Stimulated activated CD4-positive, alpha-beta T cell treated with anti-CD3 and anti-CD28 coated beads, Interleukin-2, amount 100 ng/mL, for 24 hours (primary cell): ENCODE measurements at places on chromosomes 7 and 10.

DNA sequence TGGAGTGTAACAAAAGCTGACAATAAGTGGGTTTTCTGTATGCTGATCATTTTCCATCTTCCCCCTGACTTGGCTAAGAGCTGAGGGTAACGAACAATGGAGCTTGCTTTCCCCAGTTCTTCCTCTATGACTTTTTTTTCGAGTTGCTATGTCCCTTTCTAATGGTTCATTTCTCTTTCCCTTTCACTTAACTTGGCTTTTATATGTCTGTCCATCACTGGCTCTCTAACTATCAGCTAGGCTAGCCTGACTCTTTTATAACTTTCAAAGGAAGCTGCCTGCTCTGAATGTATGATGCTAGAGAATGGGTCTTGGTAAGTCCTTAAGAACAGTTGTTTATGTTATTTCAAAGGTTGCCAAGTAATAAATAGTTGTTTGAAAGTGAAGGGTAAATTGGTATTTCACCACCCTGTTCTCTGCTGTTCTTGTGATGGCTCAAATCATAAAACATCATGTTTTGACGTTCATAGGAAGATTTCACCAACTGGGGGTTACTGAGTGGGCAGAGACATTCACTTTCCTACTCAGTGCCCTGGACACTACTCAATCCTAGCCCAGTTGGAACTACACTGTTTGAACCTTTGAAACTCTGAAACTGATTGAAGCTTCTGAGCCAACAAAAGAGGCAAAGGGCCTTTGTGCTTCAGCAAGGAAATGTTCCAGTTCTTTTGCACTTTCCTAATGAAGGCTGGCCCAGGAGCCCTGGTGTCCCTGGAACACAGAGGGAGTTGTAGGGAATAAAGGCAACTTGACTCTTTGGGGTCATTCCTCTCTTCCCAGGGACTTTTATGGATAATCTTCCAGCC lies 85.4 kb upstream of the PHYHIPL start:
- no peak for DNase-seq

- DNase-seq = no peak
Observed at GRCh38 chr10:128574581-128575210, 448.5 kb upstream of the MKI67 start.

GRCh38 chr7:768881-769504 lies 41.9 kb upstream of the PRKAR1B start:
- peak; percentile 15 for DNase-seq

DNA sequence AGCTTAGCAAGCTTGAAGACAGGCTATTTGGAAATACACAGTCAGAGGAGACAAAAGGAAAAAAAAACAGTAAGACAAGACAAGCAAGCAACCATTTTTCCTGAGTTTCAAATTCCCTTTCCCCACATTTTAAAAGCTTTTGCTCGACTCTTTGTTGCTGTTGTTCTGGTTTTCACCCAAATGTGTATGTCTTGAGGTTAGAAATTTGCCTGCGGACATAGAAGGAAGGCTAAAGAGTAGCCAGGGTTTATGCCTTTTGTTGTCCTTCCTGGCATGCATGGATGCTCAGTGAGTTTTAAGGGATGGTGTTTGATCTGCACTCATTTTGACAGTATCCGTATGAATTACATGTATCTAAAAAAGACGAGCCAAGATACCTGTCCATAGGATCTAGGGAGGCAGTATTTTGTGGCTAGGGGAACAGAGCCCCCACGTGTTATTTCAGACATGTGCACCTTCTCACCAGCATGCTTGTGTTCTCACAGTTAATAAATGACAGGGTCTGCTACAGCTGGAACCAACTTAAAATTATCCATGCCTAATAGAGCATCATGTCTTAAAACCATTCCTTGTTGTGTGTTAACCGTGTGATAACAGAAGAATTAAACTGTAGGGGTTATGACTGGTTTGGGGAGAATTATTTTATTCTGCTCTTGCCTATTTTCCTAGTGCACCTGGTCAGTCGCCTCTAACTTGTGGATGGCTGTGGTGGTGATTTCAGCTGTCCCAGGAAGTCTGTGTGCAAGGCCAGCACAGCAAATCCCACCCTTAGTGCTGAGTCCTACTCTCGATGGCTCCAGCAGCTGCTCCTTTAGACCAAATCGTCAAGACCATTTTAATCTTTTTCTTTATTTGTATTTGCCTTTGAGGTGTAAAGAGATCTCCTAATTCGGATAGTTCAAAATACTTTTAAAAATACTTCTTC lies 9.1 kb downstream of the WIPF3 start:
- DNase-seq = no peak

DNA sequence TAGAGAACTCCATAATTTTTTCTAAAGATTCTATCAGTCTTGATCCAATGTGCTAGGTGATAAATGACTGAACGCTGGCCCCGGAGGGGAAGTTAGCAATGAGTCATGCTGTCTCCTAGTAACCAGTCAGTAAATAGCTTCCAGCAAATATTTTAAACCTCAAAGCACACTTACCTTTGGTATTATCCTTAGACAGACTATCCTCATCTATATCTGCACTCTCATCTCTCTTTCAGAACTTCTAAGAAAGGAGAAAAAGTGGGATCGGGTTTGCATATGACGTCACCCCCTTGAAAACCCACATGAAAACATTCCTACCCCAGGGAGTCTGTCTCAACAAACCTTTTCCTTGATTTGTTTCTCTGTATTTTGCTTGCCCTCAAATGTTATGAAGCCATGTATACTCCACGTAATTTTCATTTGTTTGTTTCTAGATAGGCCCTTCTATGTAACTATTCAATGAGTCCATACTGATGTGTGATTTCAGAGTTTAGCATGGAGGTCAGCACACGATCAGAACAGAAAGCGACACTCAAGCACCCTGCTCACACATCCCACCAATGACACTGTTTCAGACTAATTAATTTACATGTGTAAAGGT lies 174.9 kb upstream of the NRP1 start:
- peak; percentile 18 for DNase-seq

DNA sequence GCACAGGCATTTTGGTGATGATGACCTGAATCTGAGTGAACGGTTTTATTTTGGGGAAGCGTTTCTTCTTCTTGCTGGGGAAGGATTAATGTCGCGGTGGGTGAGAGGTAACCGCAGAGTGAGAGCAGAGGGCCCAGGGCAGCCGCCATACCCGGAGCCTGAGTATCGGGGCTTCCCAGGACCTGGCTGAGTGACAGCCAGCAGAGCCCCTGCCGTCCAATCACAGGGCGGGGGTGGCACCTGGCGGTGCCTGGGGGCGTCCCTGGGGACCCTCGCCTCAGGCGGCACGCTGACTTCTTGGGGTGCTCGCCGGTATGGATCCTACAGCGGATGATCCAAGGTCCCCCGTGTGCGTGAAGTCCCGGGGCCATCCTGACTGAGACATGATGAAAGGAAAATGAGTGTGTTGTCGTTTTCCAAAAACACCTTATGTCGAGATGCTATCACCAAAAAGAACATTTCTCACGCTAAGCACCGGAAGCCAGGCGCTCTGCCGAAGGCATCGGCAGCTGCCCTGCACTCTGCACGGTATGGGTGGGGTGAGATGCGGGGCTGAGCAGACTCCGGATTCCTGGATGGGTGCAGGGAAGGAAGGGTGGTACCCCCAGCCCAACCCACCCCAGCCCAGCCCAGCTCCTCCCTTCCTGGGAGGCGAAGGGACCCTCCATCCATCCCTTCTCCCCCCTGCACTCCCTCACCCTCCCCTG lies 227.9 kb upstream of the SHH start:
- no peak for DNase-seq

- no peak for DNase-seq
Observed at GRCh38 chr10:25805986-25806385, 128.0 kb upstream of the MYO3A start.

GRCh38 chr7:20440472-20441105 lies 109.9 kb downstream of the ITGB8 start:
- no peak for DNase-seq

- no peak for DNase-seq
Observed at GRCh38 chr7:43856996-43857395, 12.3 kb downstream of the MRPS24 start.

GRCh38 chr10:113661332-113661731 lies 2.5 kb downstream of the NRAP start:
- no peak for DNase-seq

GRCh38 chr7:17402628-17403278 lies 104.3 kb downstream of the AHR start:
- DNase-seq = no peak

GRCh38 chr7:131020759-131021261 lies 286.8 kb upstream of the KLF14 start:
- DNase-seq = no peak

GRCh38 chr7:85184599-85185423 lies 2.0 kb downstream of the SEMA3D start:
- no peak for DNase-seq

GRCh38 chr10:44589944-44590449 lies 205.1 kb upstream of the CXCL12 start:
- DNase-seq = no peak

DNA sequence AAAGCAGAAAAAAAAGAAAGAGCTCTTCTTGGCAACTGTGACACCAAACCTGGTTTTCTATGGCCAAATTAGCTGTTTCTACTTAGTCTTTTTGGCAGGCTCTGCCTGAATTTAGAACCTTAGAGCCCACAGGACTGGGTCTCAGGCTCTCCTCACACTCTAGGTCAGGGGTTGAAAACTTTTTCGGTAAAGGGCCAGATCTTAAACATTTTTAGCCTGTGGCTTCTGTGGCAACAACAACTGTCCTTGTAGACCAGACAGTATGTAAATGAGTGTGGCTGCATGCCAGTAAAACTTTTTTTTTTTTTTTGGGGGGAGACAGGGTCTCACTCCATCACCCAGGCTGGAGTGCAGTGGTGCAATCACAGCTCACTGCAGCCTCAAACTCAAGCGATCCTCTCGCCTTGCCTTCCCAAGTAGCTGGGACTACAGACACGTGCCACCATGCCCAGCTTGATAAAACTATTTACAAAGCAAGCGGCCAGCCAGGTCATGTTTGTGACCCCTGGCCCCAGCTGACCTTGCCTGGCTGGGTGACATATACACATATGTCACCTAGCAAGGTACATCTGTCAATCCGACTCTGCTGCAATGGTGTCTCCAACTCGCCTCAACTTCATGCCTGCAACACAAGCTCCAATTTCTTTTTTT lies 17.4 kb downstream of the KPNA7 start:
- no peak for DNase-seq

DNA sequence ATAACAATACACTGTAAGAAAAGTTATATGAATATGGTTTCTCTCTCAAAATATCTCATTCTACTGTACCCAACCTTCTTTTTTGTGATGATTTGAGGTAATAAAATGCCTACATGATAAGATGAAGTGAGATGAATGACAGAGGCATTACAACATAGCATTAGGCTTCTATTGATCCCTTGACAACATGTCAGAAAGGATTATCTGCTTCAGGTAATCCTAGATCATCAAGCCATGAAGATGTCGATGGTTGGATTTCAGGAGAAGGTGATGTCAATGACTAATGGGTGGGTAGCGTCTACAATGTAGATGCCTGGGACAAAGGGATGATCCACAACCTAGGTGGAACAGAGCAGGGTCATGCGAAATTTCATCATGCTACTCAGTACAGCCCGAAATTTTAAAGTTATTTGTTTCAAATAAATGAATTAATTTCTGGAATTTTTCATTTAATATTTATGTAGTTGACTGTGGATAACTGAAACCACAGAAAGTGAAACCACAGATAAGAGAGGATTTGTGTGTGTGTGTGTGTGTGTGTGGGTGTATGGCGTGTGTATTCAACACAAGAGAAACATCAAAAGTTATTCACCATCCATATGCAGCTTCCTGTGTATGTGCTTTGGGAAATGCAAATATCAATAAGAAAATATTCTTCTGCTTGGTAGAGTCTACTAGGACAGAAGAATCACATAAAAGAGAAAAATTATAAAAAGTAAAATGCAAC lies 77.0 kb downstream of the MAGI2 start:
- no peak for DNase-seq

GRCh38 chr10:18607503-18608378 lies 43.6 kb downstream of the NSUN6 start:
- DNase-seq = no peak

- no peak for DNase-seq
Observed at GRCh38 chr10:22832066-22832602, 95.7 kb upstream of the ARMC3 start.

GRCh38 chr7:15862781-15863165 lies 176.3 kb upstream of the MEOX2 start:
- no peak for DNase-seq

GRCh38 chr7:69643708-69644445 lies 45.6 kb downstream of the AUTS2 start:
- DNase-seq = no peak

- no peak for DNase-seq
Observed at GRCh38 chr7:44148961-44149536, 7.9 kb upstream of the MYL7 start.

DNA sequence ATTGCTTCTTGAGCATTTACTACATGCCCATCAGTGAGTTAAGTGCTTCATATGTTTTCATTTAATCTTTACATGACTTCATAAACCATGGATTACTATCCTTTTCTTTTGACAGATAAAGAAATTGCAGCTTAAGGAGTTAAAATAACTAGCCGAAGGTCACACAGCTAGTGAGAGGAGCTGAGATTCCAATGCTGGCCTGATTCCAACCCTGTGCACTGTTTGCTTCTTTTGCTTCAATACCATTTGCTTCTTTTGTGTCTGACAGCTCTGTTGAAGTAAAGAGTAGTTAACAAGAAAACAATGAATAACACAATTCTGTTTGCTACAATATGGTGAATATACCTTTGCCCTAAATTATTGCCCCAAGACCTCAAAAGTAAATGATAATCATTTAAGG lies 132.4 kb downstream of the GRM3 start:
- no peak for DNase-seq

- DNase-seq = no peak
Observed at GRCh38 chr10:42990016-42990720, 86.7 kb upstream of the RET start.

DNA sequence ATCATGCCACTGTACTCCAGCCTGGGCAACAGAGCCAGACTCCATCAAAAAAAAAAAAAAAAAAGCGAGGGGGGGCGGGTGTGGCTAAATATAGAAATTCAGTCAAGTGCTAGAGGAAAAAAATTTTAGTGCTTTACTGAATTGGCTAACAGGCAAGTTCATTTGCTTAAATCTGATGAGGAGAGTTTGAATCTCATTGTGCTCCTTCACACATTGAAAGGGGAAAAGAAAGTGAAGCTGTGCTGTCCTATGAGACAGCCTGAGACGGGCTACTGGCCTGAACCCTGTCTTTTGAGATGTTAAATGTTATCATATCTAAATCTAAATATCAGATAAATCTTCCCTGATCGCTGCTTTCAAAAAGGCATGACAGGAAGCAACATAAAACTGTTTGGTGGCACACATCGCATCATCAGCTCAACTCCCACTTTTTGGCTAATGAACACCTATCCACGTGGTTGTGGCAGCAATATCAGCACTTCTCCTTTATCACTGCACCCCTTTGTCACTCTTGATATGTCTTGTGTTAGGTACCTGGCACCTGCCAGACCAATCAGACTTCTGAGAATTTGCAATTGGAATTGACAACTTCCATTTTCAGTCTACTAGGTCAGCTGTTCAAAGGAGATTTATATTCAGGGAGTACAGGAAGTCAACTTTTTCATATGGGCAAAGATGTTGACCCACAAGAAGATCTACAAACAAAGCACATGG lies 14.0 kb upstream of the IFIT1B start:
- DNase-seq = no peak
